Coronary artery (tissue), 2 donors: ENCODE measurements at places on chromosomes 2 and 18.

GRCh38 chr2:587087-587960, 89.9 kb downstream of the TMEM18 start:
- DNase-seq, result peak; percentile 55

- DNase-seq, result no peak
These were observed 121.2 kb upstream of the SLC35G4 start for GRCh38 chr18:11488175-11488574.

DNA sequence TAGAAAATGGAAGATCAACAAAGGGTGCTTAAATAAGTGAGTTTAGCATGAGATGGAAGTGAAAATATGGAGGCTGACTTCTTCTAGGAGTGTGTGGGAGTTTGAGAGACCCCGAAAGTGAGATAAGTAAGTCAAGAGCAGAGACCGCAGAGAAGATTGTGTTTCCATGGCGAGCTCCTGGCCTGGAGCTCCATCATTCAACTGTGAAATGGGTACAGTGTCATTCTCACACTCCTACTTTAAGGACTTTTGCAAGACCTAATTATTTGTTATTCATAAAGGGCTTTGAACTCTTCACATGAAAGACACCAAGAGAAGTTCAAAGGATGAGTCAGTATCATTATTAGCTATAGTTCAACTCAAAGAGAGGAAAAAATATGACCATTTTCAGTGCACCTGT, 134.2 kb upstream of the PIK3C3 start:
- DNase-seq, result no peak

GRCh38 chr2:98548920-98549818, 59.1 kb downstream of the COA5 start:
- no peak for DNase-seq

GRCh38 chr2:208099682-208100470, 24.4 kb downstream of the CRYGD start:
- no peak for DNase-seq

DNA sequence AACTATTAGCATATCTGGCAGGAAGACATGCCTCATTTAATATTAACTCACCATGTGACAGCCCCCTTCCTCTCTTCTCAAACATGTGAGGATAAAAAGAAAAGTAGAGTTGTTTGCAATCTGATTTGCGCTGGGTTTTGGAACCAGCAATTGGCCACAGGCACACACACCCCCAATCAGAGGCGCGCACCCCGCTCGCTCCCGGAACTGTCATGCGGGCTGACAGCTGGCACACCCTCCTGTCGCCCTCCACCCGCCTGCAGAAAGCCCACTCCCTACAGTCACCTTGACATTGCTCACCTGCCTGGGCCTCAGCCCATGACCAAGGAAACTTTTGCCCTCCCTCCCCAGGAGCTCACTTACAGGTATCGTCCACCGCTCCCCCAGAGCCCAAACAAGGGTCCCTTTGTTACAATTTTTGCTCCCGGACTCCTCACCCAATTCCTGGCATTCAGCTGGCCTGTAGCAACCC, 1.1 kb downstream of the COBLL1 start:
- peak; percentile 79 for DNase-seq

DNA sequence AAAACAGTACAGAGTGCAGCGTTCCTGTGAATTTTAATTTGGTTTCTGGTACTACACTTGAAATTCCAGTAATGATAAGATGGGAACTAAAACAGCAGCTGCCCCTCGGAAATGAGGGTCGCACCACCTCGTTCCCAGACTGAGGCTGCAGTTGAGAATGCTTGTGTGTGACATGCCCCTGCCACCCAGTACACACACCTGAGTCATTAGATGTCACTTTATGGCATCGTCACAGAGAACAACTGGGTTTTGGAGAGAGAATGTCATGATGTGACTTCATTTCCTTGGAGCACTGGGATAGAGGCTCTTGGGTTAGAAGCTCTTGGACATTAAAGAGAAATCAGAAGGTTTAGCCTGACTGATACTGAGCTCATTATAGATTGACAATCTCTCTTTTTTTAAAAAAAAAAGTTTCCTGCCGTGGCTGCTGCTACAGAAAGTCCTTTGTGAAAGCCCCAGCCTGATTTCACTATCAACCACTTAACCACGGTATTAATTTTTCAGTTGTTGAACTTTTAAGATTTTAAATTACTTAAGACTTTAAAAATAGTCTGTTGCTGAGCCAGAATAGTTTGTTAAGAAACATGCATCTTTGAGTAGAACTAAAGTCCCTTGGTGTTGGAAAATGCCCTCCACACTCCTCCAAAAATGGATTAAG, 24.5 kb downstream of the BCL2L11 start:
- DNase-seq, result no peak

- DNase-seq, result no peak
These were observed 37.5 kb downstream of the ST8SIA5 start for GRCh38 chr18:46719388-46719787.

DNA sequence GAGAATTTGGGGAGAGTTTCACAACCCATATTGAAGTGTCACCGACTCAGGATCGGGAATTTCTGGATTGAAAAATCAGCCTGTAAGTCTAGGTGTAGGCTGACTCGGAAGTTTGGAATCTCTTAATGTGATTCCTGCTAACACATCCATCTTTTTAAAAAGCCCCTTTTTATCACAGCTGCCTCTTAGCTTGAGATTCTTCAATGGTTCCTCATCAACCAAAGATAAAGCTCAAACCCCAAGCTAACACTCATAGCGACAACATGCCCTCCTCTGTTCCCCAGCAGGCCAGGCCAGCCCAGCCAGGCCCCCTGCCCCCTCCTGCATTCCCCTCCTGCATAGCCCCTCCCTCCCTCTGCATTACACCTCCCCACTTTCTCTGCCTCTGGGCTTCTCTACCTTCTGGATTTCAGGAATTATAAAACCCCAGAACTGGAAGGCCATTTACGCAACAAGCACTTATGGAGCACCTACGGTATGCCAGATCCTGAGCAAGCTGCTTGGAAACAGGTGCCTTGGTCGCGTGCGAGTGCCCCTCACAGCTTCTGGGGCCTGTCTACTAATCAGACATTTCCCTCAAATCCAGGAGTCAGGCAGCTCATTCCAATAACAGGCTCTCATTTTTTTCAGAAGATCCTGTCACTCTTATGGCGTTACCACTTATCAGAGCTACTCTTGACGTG, 63.4 kb downstream of the EMX1 start:
- DNase-seq, result no peak

GRCh38 chr2:207051385-207051965, 112.2 kb downstream of the CPO start:
- no peak for DNase-seq

- DNase-seq, result no peak
These were observed 430.4 kb upstream of the TRIB2 start for GRCh38 chr2:12286347-12286746.

DNA sequence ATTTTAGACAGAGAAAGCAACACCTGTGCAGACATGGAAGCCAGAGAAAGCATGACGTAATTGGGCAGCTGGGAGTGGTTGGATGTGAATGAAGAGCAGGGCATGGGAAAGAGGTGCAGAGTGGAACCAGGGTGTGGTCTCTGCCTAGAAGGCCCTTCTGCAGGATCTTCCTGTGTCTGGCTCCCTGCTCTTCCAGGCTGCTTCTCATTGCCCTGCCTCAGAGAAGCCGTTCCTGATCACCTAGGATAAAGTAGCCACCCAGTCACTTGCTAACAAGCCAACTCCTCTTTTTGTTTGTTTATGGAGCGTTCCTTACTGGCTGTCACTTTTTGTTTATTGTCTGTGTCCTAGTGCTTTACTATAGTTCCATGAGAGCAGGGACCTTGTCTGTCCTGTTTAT, 28.5 kb downstream of the GALNT1 start:
- DNase-seq, result no peak

- DNase-seq, result no peak
These were observed 428.1 kb downstream of the MEIS1 start for GRCh38 chr2:66862885-66863650.

DNA sequence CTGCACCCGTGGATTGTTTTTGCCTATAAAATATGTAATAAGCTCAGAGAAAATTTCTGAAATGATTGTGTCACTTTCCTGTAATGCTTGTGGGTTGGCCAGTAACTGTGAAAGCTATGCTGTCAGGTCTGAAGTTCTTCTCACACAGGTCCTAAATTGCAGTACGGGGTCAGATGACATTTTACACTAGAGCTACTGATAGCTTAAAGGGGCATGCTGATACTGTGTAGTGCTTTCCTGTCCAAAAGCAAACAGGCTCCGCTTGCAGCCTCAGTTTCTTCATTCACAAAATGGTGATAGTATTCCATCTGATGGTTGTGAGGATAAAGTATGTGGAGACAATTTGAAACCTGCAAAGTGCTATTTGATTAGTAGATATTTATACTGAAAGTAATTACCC, 7.6 kb upstream of the FARSB start:
- DNase-seq, result no peak

DNA sequence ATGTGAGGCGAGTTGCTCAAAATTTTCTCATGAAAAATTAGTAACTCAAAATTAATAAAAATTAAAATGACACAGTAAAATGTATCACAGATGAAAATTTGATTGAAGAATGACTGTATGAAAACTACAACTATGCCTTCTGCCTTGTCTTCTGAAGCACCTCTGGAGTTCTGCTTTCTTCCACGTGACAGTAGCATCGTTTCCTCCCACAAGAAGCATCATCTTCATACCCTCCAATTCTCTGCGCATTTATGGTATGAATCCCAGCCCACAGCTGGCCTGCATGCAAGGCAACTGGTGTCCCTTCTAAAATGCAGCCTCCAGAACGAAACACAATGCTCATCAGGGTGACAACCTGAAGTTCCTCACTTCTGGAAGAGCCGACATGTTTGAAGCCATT, 189.9 kb downstream of the MYO1B start:
- no peak for DNase-seq

DNA sequence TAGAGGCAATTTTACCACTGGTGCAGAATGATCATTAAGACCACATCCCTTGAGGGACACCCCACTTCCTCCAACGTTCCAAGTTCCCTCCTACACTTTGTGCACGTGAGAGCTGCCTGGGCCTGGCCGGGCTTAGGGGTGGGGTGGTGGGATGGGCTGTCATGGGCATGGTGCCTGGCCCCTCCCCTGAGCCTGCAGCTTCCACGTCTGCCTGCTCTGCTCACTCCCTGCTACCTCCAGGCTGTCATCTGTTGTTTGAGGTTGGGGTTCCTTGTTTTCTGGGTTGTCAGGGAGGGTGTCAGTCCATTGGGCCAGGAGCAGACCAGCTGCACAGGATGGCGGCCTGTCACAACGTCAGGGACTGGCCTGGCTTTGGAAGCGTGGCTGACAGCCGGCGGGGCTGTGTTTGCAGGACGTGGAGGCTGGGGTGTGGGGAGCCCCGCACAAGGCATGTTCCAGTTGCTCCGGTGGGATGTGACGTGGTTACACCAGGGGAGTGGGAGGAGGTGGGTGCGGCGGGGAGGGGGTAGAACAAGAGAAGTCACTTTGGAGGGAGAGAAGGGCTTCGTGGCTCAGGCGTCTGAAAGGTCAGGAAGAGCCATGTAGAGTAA, 72.3 kb downstream of the RTP5 start:
- peak; percentile 70 for DNase-seq

DNA sequence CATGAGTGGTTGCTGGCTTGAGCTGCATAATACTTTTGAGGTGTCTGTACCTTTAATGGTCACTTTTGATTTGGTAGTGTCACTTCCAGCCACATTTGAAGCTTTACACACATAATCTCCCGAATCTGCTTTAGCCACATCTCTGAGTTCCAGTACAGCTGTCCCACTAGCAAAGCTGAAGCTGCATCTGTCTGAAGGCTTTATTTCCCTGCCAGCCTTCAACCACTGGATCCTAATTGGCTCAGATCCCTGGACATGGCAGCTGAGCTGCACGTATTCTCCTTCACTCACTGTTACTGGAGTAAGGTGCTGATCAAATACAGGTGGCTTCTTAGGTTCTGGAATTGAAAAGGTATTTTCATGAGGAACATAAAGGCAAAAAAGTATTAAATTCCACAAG, 99.7 kb downstream of the TTN start:
- DNase-seq, result no peak

DNA sequence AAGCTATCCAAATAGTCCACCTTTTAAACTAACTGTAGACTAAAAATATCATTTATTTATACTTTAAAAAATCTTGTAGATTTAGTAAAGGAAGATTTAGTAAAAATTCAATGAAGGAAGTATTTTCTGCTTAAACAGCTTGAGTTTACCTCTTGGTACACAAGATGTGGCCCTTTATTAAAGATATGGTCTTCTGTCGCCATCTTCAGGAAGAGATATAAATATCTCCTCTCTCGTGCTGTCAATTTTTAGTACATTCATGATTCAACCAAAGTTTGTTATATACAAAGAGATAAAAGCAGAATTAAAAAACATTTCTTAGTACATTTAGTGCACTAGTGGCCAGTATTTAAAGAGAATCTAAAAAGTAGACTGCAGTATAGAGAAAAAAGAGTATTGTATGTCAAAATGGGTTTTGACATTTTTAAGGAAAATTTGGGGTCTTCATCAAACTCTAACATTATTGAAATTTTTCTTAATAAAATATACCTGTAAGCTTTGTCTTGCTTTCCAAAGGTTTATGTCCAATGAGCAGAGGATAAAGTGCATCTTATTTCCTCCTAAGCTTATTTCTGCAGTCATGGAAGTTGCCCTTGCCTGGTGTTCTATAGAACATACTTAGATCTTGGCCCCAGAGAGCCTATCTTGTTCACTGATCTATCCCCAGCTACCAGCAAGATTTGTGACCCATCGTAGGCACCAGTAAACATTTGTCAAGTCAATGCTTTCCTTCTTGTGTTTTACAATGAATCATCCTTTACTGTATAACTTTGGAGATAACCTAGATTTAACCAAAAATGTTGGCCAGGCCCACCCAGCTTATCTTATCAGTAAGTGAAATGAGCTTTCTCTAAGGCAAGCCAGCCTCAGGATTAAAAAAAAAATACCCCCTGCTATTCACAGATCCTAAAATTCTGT, 18.5 kb upstream of the EML6 start:
- no peak for DNase-seq

GRCh38 chr2:63894167-63894566, 52.5 kb downstream of the UGP2 start:
- DNase-seq, result no peak

GRCh38 chr18:22503803-22504202, 86.1 kb upstream of the CTAGE1 start:
- DNase-seq, result peak; percentile 80

GRCh38 chr18:74451148-74451547, 6.0 kb downstream of the DIPK1C start:
- no peak for DNase-seq

- DNase-seq, result no peak
These were observed 1176.8 kb upstream of the GYPC start for GRCh38 chr2:125479143-125479636.

DNA sequence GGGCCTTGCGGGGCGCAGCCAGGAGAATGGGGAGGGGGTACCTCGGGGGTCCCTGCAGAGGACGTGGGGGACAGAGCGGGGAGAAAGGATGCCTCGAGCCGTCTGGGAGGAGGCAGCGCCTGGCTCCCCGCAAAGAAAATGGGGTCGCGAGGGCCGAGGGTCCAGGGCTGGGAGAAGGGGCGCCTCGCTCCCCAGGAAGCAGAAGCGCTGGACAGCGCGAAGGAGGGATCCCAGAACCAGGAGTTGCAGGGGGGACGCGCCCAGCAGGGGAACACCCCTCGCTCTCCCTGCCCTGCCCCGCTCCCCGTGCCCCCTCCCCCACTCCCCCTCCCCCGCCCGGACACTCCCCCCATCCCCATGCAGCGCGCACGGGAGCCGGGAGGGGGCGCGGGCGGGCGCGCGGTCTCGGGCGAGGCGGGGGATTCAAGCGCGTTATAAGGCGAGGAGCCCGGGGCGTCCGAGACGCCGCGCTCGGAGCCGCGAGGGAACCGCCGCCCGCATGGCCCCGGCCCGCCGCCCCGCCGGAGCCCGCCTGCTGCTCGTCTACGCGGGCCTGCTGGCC, at the start of gene ERFE:
TSS of gene ERFE (plus strand) at position 462 of the 562 bp plus-strand sequence. CDS start at position 500, 38 bp downstream.
- no peak for DNase-seq
